ENCODE measurements at places on chromosomes 5 and 9.

DNA sequence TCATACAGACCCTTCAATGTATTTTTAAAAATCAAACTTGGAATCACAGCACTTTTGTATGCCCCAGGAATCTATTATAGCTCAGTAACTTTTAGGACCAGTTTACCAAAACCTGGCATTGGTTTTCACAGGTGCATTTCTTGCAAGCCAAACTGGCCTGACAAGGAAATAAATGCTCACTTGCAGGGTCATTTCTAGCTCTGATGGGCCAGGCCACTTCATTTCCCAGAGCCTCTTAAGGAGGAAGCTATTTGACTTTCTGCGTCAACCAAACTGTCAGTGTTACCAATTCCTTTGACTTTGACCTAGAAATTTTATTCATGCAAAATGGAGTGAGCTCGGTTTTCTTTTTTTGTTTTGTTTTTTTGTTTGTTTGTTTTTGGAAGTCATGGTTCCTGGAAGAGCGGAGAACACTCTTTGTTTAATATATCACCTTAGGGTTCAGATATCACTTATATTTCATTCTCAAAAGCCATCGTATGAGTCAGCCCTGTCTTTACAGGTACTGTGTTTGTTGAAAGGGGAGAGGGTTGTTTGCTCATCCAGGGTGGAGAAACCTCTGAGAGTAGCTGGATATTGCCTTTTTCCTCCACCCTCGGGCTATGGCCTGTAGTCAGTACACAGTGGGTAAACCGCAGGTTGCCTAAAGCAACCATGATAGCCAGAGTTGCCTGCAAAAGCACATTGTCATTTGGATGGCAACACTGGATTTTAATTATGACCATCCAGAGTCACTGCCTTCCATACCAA lies 58.9 kb downstream of the GNA14 start:
- no peak for DNase-seq

DNA sequence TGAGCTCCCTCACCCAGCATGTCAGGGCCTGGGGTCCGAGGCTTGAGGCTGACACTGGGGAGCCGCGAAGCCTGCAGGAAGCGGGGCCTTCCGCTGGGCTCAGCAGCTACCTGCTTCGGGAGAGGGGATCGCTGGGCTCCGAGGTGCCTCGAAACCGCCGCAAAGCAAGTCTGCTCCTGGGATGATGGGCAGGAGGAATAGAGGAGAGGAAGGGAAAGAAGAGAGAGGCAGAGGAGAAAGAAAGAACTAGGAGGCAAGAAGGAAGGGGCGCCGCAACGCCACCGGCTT lies 1.5 kb upstream of the PRDM12 start:
- DNase-seq: no peak

GRCh38 chr5:16457451-16457850 lies 8.1 kb downstream of the ZNF622 start:
- no peak for DNase-seq

DNA sequence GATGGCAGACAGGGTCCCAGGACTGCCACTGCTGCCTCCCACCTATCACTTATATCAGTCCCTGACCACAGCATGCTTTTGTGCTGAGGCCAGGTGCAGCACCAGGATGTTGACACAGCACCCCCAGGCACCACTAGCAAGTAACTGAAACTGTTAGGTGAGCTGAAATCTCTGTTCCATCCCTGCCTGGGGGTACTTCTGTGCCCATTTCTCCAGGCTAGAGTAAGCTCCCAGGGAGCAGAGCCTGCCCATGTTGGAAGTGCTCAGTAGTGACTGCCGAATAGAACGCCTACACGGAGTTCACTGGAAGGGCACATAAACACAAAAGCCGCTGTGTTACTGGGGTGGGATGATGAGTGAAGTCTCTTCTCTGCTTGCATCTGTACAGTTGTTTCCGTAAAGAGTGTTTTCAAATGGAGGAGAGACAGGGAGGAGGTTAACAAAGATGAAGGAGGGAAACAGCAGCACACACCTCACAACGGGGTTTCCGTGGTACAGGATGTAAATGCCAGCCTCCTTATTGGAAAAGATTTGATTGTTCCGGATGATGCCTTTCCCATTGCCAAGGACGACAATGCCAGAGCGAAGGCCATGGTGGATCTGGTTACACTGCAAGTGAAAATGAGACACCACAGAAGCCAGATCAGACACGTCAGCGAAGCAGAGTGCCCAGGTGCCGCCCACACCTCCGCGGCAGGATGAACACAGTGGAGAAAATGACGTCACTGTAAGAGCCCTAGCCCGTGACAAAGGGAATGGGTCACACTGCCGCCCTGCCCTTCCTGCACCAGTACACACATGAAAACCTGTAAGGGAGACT lies 43.1 kb downstream of the POLR1E start:
- no peak for DNase-seq

DNA sequence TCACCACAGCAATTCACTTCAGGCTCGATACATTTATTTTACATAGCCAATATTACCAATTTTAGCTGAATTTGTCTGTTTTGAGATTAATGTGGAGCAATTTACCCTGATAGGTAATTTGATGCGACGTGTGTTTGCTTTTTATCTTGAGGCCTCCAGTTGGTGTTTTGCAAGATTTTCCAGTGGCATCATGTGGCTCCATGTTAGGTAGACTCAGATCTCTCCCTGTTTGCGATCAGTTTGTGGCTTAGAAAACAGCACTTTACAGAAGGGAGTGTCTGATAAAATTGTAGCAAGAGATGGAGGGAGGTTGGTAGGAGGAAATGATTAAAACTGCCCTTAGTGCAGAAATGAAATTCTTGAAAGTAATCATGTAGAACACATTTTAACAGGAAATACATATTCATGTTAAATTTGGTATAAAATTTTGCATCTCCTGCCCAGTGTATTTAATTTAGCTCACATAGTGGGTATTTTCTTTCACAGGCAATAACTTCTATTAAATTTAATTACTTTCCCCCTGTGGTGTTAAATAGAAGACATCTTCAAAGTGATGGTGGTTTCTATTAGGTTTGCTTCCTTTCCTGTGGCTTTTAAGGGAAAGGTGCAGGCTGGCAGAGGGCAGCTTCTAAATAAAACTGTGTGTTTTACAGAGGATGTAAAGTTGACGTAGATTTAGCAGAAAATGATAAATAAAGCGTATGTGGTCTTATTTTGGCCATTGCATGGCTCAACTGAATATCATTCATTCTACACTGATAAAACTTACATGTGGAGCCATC lies 135.8 kb downstream of the KDM4C start:
- no peak for DNase-seq

Measured in activated naive CD4-positive, alpha-beta T cell (primary cell).